ENCODE measurements at places on chromosomes 16 and 17.

DNA sequence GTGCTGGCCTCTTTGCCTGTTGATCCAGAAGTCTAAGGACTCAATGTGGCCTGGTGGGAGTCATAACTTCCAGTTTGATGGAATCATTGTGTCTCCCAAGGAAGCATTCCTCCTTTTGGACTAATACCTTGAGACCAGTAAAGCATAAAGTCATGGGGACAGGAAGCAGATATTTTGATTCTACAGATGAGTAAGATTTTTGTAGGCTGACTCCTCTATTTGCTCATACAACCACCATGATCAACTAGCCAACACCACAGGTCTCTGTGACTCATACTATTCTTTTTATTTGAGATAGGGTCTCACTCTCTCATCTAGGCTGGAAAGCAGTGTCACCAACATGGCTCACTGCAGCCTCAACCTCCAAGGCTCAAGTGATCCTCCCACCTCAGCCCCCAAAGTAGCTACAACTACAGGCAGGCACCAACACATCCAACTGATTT is 6.2 kb downstream of the MT2A start:
- peak; percentile 93 for DNase-seq

DNA sequence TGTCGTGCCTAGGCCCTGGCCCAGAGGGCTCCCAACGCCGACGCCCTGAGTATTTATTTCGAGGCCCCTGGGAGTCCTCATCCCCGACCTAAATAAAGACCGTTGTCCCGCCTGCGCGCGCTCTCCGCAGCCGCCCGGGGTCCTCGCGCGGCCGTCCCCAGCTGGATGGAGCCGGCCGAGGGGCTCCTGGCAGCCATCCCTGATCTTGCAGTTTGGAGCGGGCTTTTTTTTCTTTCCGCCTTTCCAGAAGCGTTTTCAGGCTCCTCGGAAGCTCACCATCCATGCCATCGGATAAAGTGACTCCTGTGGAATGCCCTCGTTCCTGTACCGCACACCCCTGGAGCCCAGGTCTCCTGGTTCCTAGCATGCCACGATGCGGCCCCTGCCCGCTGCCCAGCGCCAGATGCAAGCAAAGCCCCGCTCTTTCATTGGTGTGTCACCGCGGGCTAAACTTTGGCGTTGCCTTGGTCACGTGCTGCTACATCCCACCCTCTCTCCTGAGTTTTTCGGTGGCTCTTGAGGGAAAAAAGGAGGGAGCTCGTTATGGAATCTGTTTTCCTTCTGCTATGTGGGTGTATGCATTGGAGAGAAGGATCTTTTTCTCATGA is 716 bp downstream of the TMEM94 start:
- DNase-seq: no peak

- no peak for DNase-seq
These were observed 2.6 kb downstream of the COG4 start for GRCh38 chr16:70520612-70521297.

GRCh38 chr16:58284469-58284868 is 10.4 kb downstream of the PRSS54 start:
- no peak for DNase-seq

- DNase-seq: no peak
These were observed 13.9 kb downstream of the PER1 start for GRCh38 chr17:8138374-8138671.

- peak; percentile 37 for DNase-seq
These were observed at the start of gene STAT5A for GRCh38 chr17:42287977-42288802. TSS of gene STAT5A (plus strand) at chr17:42288498. CDS start at chr17:42289412, 914 bp downstream.

DNA sequence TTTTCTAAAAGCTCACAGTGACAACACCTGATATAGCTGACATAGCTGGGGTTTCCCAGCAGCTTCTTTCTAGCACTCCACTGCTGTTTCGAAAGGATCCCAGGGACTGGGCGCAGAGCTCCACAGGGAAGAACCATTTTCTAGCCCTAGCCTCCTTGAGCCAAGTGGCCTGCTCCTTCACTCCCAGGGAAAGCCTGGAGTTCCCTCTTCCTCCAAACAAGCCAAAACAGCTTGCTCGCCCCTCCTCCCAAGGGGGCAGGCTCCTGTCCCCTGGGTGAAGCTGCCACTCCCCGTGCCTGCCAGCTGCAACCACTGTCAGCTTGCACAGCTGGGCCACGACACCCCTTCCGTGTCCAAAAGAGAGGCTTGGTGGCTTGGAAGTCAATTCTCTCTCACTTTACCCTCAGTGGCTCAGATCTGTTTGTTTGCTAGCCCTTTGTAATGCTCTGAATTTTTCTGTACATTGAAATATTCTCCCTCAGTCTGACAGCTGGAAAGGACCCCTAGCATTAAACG is 59.8 kb downstream of the CYTH1 start:
- DNase-seq: no peak

DNA sequence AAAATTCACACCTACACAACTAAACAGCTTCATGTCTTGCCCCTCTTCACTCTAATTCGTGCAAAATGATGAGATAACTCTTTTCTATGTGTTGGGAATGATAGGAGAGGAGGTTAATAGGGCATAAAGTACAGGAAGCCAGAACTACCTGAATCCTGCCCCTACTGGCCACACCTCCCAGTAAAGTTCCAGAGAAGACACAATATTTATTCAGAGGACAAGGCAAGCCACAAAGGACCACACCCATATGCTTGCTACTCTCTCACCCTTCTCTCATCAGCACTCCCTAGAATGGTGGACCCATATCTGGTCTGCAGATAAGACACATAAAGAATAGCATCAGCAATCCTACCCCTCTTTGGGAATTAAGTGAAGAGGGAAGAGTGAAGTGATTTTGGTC is 74.6 kb downstream of the ZNF18 start:
- DNase-seq: no peak

- no peak for DNase-seq
These were observed 302.2 kb downstream of the C16orf95 start for GRCh38 chr16:87015021-87015420.

DNA sequence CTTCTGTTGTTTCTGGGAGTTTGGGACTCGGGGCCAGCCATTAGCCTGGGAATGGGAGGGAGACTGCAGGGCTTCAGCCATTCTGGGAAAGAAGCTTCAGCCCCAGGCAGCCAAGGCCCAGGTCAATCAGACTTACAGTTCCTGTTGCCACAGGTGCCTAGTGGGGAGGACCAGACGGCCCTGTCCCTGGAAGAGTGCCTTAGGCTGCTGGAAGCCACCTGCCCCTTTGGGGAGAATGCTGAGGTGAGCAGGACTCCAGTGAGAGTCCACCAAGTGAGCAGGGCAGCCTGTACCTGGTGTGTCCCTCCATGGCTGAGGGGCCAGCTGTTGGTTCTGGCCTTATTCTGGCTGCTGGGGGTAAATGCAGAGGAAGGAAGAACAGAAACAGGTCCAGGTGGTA is 8.7 kb downstream of the NFE2L1 start:
- no peak for DNase-seq

All from kidney epithelial cell (primary cell).